H4 (cell line): ENCODE measurements at places on chromosomes 4 and X. TPM values are rescaled to one million over a fixed set of nuclear protein-coding genes. Genes with fewer than 3 reads are reported as not detected.

Gene F8A2
- not detected in 2 replicates for total RNA-seq

Gene SMARCA1
- 40.3 and 48.5 TPM in 2 replicates for total RNA-seq

DNA sequence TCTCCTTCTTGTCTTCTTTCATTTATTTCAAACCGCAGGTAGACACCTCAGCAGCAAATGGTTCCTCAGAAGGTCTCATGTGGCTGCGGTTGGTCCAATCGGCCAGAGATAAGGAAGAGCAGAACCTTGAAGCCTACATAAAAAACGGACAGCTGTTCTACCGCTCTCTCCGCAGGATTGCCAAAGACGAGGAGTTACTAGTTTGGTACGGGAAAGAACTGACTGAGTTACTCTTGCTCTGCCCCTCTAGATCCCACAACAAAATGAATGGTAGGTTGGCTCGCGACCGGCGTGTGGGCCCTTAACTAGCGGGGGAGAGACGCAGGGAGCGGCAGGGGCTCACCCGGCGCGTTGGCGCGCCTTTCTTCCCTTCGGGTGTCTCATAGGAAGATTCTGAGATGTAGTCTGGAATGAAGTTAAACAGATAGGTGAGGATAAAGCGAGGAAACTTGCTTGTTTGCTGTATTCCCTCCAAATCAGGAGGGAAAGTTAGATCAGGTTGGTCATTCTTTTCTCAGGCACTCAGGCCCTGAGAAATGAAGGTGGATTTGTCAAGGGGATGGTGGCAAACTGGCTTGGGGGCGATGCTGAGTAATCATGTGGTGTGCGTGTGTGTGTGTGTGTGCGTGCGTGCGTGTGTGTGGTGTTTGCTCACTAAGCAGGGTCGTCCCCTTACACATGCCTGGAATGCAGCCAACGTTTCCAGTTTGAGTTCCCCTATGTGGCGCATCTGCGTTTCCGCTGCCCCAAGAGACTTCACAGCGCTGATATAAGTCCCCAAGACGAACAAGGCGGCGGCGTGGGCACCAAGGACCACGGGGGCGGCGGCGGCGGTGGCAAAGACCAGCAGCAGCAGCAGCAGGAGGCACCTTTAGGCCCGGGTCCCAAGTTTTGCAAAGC, 4.2 kb downstream of the PRDM8 start:
- no peak for DNase-seq

DNA sequence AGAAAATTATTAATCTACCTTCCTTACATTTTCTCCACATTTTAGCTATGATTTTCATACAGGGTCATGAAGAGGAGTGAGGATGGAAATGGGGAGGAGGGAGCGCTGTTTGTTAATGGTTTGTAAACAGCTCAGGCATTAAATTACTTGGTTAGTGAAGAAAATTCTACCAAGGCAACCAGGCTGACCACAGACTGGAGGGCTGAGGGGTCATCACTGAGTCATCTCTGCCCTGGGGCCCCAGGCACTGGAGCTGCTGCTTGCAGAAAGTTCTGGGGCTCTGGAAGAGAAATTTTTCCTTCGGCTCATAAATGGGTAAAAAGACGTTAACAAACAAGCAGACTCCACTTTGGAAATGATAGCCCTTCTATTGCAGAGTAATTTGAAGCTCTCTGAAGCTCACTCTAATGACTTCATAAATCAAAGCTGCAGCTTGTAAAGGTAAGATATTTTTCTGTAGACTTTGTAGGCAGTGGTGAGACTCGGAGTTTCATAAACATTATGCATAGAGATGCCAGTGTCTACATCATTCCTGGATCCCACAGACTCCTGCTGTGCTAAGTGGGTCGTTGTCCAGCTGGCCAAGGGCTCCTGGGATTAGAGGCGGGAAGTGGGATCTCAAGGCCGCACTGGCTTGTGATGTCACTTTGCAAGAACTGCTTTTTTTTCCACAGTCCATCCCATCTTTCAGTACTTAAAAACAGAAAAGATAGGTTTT, 159.6 kb downstream of the PTTG2 start:
- DNase-seq = peak; percentile 97

GRCh38 chrX:136417806-136418205, 69.9 kb upstream of the BRS3 start:
- DNase-seq = no peak

- DNase-seq = no peak
Measured at GRCh38 chr4:153374442-153374841, 30.0 kb downstream of the MND1 start.

GRCh38 chr4:114922592-114922933, 190.9 kb downstream of the NDST4 start:
- no peak for DNase-seq

- no peak for DNase-seq
Measured at GRCh38 chrX:134235236-134235635, 1.7 kb upstream of the CCDC160 start.

Gene NPFFR2
- 0.25 TPM in 1 of 2 replicates, not detected in the other for total RNA-seq

DNA sequence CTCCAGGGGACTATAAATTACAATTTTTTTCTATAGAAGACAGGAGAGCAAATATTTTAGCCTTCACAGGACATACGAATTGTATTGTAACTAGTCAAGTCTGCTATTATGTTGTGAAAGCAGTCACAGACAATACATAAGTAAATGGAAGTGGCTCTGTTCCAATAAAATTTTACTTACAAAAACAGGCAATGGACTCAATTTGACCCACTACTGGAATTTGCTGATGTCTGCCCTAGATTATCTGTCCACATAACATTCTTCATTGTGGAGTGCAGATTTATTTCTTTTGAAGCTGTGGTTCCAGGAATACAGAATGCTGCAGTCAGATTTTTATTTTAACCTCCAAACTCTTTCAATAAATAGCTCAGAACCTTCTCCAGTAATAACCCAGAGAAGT, 330.3 kb downstream of the PPP4R3C start:
- no peak for DNase-seq
